ENCODE measurements at places on chromosomes 1 and 21. TPM values are rescaled to one million over a fixed set of nuclear protein-coding genes. Genes with fewer than 3 reads are reported as not detected.

- H3K4me3 ChIP-seq, result no peak overlapping the region
- H3K27ac ChIP-seq, result no peak overlapping the region
- peak; percentile 22 for DNase-seq
- H3K27me3 ChIP-seq, result no peaks in the 10 kb centered on the region
- H3K4me1 ChIP-seq, result no peaks in the 10 kb centered on the region
- H3K36me3 ChIP-seq, result no peaks in the 10 kb centered on the region
These were observed 23.1 kb downstream of the KIAA0040 start for GRCh38 chr1:175169286-175170018.

GSTM3 gene
- total RNA-seq, result 65.8 TPM

DNA sequence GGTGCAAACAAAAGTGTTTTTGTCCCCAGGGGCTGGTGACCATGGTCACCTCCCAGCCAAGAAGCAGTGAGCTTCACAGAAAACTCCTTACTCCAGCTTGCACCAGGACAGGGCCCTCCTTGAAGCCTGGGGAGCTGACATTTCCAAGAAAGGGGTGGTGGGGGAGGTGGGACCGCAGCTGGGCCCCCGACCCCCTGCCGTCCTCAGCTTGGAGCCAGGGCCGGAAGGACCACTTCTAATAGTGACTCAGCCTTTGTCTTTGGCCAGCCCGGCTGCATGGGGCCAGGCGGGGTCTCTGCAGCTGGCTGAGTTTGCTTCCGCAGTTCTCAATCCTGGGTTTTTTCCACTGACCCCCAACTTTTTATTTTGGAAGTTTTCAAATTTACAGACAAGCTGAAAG, 136.5 kb upstream of the POU3F1 start:
- no peak overlapping the region for H3K4me3 ChIP-seq
- H3K27ac ChIP-seq, result no peak overlapping the region
- no peaks in the 10 kb centered on the region for H3K27me3 ChIP-seq
- no peak for DNase-seq
- no peaks in the 10 kb centered on the region for H3K4me1 ChIP-seq
- no peaks in the 10 kb centered on the region for H3K36me3 ChIP-seq

DNA sequence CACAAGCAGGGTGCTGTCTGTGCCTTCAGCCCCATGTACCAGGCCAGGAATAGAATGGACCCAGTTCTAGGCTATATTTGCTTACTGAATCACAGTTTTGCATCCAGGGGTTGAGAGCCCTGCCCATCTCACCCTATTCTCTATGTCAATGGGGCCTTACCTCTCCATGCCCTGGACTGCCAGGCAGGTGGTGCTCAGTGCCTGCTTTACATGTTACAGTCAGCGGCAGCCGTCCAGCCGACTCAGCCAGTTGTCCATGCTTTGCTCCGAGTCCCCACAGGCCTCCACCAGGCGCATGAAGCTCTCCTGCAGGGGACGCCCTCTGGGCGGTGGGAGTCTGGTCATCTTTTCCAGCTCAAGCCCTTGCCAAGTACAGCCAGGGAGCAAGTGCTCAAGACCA, 12.2 kb upstream of the FAM167B start:
- H3K27ac ChIP-seq, result no peak overlapping the region
- peaks cover 5% of the 10 kb centered on the region for H3K4me1 ChIP-seq
- no peak for DNase-seq
- no peaks in the 10 kb centered on the region for H3K27me3 ChIP-seq

FCRLA gene
- total RNA-seq, result 0.18 TPM

NRIP1 gene
- 16.8 TPM for total RNA-seq

DNA sequence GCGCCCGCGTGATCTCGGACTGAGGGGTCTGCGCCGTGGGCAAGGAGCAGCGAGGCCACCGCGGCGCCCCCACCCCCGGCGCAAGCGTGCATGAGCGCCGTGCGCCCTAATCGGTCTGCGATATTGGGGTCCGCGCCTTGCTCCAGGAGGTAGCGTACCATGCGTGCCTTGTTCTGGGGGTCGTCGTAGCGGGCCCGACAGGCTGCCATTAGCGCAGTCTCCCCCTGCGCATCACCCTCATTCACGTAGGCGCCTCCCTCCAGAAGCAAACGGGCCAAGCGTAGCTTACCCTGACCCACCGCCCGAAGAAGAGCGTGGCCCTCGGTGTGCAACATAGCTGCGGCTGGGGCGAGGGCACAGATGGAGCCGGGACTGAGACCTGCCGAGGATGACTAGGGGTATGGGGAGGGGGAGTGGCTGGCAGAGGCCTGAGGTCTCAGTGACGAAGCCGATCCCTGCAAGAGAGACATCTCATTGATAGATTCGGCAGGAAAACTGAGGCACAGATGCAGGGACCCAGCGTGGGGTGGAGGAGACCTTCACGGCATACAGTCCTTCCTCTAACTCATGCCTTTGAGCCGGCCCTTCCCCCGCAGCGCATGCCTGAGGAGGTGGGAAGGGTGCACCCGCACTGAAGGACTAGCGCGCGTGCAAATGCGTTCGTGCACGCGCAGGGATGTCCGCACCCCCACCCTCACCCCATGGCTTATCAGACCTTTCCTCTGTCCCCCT, 2.8 kb downstream of the ANKRD34A start:
- H3K27me3 ChIP-seq, result peaks cover 3% of the 10 kb centered on the region
- H3K36me3 ChIP-seq, result no peaks in the 10 kb centered on the region
- H3K27ac ChIP-seq, result no peak overlapping the region
- peaks cover 32% of the 10 kb centered on the region for H3K4me1 ChIP-seq
- peak overlapping the region; percentile 60 for H3K4me3 ChIP-seq
- DNase-seq, result peak; percentile 47

PCSK9 gene
- total RNA-seq, result 1.3 TPM

DNA sequence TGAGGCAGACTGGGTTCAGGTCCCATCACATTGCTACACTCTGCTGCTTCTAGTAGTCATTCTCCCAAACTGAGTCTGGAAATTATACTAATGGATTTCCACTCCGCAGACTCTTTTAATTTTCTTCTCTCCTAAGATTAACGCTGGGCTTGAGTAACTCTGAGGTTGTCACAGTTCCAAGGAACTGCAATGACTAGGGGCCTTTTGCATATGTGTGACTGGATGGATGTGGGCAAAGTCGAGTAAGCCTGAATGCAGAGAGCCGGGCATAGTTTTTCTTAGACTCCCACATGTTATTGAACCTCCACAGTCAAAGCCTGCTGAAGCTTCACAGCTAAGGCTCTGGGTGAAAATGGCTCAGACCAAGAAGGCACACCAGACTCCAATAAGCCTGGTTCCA, 160.9 kb upstream of the PROX1 start:
- DNase-seq, result no peak
- H3K27me3 ChIP-seq, result no peaks in the 10 kb centered on the region
- no peak overlapping the region for H3K4me3 ChIP-seq

DNA sequence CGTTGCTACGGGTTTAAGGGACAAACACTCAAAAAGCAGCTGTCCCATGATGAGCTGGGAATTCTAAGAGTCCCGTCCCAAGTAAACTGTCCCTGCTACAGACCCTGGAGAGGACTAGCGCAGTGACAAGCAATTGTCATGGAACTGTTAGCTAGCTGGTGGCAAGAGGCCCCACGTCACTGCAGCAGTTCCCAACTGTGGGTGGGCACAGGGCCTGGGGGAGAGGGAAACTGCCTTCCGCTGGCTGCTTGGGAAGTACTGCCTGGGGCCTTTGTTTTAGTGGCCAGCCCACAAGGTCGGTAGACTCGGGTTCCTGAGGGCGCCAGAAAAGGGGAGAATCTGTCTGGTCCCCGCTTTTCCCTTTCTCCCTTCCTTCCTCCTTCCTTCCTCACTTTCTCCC, 97.4 kb downstream of the LACTBL1 start:
- no peaks in the 10 kb centered on the region for H3K36me3 ChIP-seq
- peak overlapping the region; percentile 19 for H3K27ac ChIP-seq
- no peak overlapping the region for H3K4me3 ChIP-seq
- H3K4me1 ChIP-seq, result peaks cover 19% of the 10 kb centered on the region

DNA sequence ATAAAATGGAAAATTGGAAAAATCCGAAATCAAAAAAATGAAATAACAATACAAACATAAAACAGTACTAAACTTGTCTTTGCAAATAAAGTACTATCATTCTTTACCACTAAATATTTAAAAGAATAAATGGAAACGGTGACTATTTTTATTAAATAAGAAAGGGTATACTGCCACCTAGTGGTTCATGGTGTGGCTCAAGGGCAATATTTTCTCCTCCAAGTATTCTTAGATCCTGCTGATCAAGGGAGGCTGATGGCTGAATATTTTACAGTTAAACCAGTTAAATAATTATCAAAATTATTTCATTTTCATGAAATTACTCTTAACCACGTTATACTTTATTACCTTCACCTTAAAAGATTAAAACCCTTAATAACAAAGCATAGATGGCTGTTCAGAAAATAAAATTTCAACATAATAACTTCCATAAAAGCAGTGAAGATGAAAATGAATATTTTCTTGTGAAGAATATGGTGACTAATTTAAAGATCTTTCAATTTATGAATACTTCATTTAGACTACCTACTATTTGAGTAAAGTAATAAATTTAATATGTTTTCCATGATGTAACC, 1793.9 kb downstream of the NCAM2 start:
- no peak overlapping the region for H3K27ac ChIP-seq
- H3K36me3 ChIP-seq, result no peaks in the 10 kb centered on the region
- H3K4me1 ChIP-seq, result no peaks in the 10 kb centered on the region
- DNase-seq, result peak; percentile 62
- H3K4me3 ChIP-seq, result no peak overlapping the region

OVAAL gene
- total RNA-seq, result 1.1 TPM

- no peaks in the 10 kb centered on the region for H3K4me1 ChIP-seq
- no peaks in the 10 kb centered on the region for H3K27me3 ChIP-seq
- H3K36me3 ChIP-seq, result no peaks in the 10 kb centered on the region
- H3K4me3 ChIP-seq, result no peak overlapping the region
- DNase-seq, result peak; percentile 78
These were observed 101.2 kb downstream of the AKT3 start for GRCh38 chr1:243748706-243749283.

OR2L13 gene
- total RNA-seq, result not detected

- no peaks in the 10 kb centered on the region for H3K27me3 ChIP-seq
- H3K36me3 ChIP-seq, result no peaks in the 10 kb centered on the region
- no peak for DNase-seq
- H3K4me3 ChIP-seq, result no peak overlapping the region
These were observed 199.0 kb downstream of the OLFM3 start for GRCh38 chr1:101797722-101798121.

CD1B gene
- total RNA-seq, result not detected

DNA sequence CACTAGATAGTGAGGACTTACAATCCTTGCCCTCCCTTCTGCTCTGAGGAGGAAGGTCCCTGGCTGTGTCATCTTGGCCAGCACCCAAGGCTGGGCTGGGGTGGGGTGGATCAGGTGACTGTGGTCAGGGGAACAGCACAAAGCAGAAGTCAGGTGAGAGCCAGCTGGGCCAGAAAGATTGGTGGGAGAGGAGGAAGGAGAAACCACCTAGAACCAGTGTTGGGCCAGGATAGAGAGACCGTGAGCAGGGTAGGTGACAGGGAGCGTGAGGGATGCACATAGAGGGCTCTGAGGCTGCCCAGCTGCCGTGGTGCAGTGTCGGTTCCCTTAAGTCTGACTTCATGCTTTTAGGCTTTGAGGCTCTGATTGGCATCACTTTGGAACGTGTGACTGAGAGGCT, 22.7 kb downstream of the NCF2 start:
- DNase-seq, result peak; percentile 20
- no peaks in the 10 kb centered on the region for H3K36me3 ChIP-seq
- no peak overlapping the region for H3K4me3 ChIP-seq
- H3K27ac ChIP-seq, result no peak overlapping the region

SMYD2 gene
- 66.8 TPM for total RNA-seq

GRCh38 chr1:155015527-155016230, 13.1 kb downstream of the ZBTB7B start:
- H3K36me3 ChIP-seq, result peaks cover 3% of the 10 kb centered on the region
- peaks cover 10% of the 10 kb centered on the region for H3K4me1 ChIP-seq
- no peaks in the 10 kb centered on the region for H3K27me3 ChIP-seq
- no peak overlapping the region for H3K4me3 ChIP-seq
- DNase-seq, result no peak

DNA sequence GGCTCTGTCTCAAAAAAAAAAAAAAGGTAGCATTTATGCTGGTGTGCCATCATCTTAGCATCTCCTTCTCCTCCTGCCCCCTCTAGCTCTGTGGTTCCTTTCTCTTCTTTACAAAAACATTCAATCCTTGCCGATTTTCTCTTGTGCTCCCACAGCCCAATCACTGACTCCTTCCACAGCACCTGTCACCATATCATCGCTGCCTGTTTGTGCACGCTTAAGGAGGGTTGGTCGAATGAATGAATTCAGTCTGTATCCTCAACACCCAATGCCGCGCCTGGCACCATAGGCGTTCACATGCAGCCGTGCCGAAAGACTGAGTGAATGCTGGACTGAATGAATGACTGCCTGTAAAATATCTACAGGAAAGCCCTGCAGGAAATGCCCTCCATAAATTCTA, 7.9 kb downstream of the RNU5D-1 start:
- no peaks in the 10 kb centered on the region for H3K36me3 ChIP-seq
- H3K27ac ChIP-seq, result no peak overlapping the region
- no peaks in the 10 kb centered on the region for H3K27me3 ChIP-seq
- no peak for DNase-seq
- no peaks in the 10 kb centered on the region for H3K4me1 ChIP-seq
- no peak overlapping the region for H3K4me3 ChIP-seq
